WTC11 (cell line): ENCODE measurements at places on chromosomes 6 and 20. TPM values are rescaled to one million over a fixed set of nuclear protein-coding genes. Genes with fewer than 3 reads are reported as not detected.

Gene MYCT1
- 1.4 to 2.0 TPM (median 1.5 TPM) in 3 replicates for total RNA-seq

Gene TREML2
- 0.09 to 0.15 TPM (median 0.09 TPM) in 3 replicates for total RNA-seq

Gene LAMA5
- total RNA-seq, result 298 to 329 TPM (median 323 TPM) in 3 replicates

Gene SLC17A4
- 0.05 to 0.07 TPM in 2 of 3 replicates, not detected in the other for total RNA-seq

Gene SLC17A3
- not detected in 3 replicates for total RNA-seq

Gene EBF4
- 2.7 to 5.0 TPM (median 3.2 TPM) in 3 replicates for total RNA-seq
